ENCODE measurements at places on chromosomes 4 and X. TPM values are rescaled to one million over a fixed set of nuclear protein-coding genes. Genes with fewer than 3 reads are reported as not detected.

DNA sequence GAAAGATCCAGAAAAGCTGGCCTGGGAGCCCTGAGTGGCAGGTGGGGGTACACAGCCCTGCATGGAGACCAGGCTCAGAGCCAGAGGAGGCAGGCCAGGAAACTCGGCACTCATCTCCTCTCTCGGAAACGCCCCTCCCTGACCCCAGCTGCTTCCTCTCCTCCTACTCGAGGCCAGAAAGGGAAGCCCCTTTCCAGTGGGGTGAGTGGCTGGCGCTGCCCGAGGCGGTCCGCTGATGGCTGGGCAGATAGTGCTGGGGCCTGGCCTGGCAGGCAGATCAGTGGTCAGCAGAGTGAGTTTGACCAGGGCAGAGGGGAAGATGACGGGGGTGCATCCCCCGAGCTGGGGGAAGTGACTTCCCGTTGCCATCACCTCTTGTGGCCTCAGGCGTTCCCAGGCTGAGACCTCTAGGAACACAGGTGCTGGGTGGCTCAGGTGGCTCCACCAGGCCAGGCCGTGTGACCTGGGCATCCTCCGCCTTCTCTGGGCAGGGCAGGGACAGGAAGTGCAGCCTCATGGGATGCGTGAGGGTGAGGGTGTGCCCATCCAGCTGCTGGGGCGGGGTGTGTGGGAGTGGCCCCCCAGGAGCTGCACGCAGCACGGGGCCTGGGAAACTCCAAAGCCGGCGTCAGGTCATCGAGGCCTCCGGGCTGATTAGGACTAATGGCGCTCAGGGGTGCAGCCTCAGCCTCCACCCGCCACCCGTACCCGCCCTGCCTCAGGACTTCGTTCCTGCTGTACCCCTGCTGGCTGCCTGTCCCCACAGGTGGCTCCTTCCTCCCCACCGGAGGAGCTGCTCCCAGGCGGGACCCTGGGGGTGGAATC, 5.7 kb downstream of the SH3BP2 start:
- DNase-seq = peak; percentile 78

GRCh38 chrX:110804446-110804845, 8.8 kb upstream of the CHRDL1 start:
- DNase-seq = no peak

DNA sequence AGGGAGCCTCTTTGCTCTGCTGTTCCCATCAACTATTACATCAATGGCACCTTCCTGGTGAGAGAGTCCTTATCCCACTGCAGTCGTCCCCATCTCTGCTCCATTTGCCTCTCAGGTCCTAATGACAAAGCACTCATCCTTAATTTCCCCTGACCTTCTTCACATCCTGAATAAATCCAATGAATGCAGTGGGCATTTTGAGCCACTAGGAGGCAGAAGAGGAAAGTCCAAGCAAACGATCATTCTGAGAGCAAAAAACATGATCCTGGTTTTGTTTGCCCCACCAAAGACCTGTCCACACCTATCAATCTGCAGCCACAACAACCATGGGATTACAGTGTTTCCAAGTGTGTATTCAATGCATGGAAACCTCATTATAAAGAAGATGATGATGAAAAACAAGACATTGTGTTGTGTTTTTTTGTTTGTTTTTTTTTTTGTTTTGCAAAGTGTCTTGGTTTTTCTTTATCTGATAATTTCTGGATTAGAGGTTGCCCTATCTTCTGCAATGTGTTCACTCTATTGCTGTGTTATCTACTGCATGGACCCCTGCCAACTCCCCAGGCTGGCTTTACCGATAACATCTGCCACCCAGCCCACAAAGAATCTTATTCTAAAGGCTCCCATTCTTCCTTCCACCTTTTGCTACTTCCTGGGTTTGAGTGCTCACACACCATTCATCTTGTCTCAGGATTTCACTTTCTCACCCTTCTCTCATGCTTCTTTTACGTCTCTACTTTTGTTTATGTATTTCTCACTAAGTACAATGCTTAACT, 207.2 kb downstream of the NLGN4X start:
- DNase-seq = no peak

- DNase-seq = no peak
Measured at GRCh38 chr4:19557161-19557560, 694.5 kb upstream of the SLIT2 start.

GRCh38 chrX:13085526-13085925, 41.1 kb upstream of the FAM9C start:
- DNase-seq = no peak

Gene AR
- 26.2 TPM for total RNA-seq

Gene FDCSP
- not detected for total RNA-seq

Gene HCCS
- total RNA-seq = 21.9 TPM

DNA sequence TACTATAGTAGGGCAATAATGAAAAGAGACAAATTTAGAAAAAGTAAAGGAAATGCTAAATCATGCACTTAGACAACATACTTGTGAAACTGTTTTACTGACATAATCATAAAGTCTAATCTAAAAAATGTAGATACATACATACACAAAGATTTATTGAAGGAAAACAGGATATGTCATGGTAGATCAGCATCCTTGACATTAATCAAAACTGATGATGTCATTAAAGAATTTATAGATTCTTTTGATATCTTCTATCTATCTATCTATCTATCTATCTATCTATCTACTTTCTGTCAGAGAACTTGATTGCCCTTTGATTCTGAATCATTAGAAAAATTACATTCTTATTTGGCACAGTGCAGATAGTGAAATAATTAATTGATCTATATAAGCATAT, 311.3 kb downstream of the CCSER1 start:
- DNase-seq = no peak

Gene GRIA2
- 0.18 TPM for total RNA-seq

Measured in ureter (tissue), 1 donor.